ENCODE measurements at places on chromosomes 2 and 18. TPM values are rescaled to one million over a fixed set of nuclear protein-coding genes. Genes with fewer than 3 reads are reported as not detected.

The CFAP221 gene
- 1.6 TPM for total RNA-seq

The ZNF385B gene
- total RNA-seq: not detected

The ACKR3 gene
- total RNA-seq: 27.2 TPM

The LIPG gene
- total RNA-seq: 4.5 TPM

The WNT10A gene
- total RNA-seq: 6.5 TPM

The KIF5C gene
- total RNA-seq: not detected

The CAPN10 gene
- 20.5 TPM for total RNA-seq

The ANKRD30BL gene
- total RNA-seq: not detected

The AFF3 gene
- total RNA-seq: 1.6 TPM

The RAD51AP2 gene
- not detected for total RNA-seq

The IL36G gene
- not detected for total RNA-seq

The UGT1A5 gene
- total RNA-seq: not detected

The COL5A2 gene
- total RNA-seq: 3.0 TPM

The CCDC93 gene
- 9.3 TPM for total RNA-seq

The FAM110C gene
- total RNA-seq: 7.7 TPM

Measured in Caki2 (cell line).